ENCODE measurements at places on chromosomes 5 and 9.

- DNase-seq: no peak
Measured at GRCh38 chr5:97119007-97119390, 23.4 kb downstream of the LIX1 start.

GRCh38 chr9:35714123-35714522 lies 17.9 kb downstream of the TLN1 start:
- no peak for DNase-seq

DNA sequence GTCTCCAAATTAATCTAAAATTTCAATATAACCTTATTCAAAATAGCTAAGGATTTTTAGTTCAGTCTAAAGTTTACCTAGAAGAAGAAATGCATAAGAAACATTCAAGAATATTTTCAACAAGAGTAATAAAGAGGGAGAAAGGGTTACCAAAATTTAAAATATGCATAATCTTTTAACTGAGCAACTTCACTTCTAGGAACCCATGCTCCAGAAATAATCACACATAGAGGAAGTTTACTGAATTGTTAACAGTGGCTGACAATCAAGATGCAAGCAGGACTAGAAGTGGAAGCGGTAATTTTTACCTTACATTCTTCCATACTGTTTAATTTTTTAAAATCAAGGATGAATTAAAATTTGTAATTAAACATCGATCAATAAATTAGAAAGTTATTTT lies 1.9 kb downstream of the PJA2 start:
- DNase-seq: no peak

DNA sequence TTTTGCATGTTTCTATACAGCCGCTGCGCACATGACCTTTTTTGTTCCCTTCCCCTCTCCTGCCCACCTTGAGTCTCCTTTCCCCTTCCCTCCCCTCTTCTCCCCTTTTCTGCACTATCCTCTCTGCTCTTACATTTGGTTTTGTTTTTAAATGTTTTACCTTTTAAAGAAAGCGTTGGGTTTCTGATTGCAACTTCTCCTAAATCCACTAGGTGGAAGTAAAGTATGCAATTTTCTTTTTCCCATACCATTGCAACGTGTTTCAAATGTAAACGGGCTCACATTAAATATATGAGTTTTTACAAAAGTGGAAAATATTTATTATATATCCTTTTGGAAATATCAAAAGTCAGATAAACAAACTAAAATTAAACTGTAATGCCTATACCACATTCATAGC lies 500.9 kb downstream of the DIRAS2 start:
- DNase-seq: no peak

DNA sequence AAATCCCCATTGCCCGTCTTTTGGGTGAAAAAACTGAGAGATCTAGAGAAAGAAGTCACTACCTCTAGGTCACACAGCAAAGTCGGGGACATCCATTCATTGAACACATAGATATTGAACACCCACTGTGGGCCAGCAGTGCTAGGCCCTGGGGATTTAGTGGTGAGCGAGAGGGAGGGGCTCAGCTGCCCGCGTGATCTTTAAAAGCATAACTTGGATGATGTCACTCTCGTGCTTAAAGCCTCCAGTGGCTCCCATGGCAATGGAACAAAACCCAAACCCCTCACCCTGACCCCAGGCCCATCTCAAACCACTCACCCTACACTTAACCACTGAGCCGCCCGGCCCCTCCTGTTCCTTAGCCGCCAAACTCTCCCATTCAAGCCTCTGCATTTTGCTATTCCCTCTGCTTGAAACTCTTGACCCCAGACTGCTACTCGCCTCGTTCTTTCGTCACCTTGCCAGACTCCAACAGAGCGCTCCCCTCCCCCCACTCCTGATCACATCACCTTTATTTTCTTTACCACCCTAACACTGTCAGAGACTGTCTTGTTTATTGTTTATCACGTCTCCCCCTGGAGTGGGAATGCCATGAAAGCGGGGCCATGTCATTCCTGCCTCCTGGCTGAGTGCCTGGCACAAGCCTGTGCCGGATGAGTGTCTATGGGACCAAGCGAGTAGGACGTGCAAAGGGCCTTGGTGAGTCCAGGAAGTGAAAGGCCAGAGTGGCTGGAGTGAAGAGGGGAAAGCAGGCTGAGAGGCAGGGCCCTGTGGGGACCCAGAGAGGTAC lies 710 bp upstream of the PIP5KL1 start:
- no peak for DNase-seq

DNA sequence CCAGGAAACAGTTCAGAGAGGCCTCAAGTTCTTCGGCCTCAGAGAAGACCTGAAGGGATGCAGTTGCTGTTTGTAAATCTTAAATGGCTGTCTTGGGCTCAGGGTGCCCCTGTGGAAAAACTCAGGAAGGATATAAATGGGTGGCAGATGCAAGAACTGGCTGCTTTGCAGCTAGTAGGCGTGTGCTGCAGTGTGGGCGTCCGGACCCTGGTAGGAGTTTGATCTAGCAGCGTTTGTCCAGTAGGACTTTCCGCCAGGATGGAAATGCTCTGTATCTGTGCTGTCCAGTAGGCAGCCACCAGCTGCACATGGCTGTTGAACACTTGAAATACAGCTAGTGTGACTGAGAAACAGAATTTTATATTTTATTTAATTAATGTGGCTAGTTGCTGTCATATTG lies 7.7 kb downstream of the CDX1 start:
- DNase-seq: no peak

GRCh38 chr5:141516672-141517025 lies 27.8 kb downstream of the PCDHGC5 start:
- no peak for DNase-seq

GRCh38 chr5:173094012-173094661 lies 38.0 kb downstream of the CREBRF start:
- DNase-seq: no peak

DNA sequence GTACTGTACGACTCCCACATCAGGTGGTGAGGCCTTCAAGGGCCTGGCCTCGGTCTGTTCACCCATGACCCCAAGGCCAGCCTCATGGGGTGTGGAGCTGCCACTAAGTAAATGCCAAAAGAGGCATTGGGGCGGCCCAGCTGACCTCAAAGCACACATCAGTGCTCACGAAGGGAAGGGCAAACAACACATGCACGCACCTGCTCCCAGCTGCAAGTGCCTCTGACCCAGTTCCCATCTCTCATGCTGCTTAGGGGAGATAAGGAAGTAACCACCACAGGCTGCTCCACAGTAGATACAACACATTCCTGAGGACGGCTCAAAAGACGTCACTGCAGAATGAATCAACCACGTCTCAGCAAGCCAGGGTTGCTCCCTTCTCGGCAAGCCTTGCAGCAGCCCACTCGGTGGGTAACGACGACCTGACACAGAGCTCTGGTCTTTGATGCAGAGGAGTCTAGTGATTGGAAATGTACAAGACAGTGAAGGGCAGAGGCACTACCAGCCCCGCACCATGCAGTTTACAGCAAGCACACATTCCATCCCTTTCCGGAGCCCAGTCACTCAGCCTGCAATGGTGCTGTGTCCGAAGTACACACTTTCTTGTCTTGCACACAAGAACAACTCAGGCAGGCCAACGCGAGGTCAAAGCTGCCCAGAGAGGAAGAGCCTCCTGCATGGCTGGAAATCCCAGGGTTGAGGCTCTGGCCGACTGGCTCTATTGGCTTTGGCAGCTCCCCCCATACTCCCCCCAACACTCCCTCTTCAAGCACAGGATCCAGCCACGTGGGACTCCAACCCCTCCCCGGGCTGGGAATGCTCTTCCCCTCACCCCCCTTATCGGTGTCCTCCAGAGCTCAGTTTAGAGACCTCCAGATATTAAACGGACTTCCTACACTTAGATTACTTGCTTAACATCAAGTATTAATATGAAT lies 31.8 kb downstream of the FABP6 start:
- DNase-seq: no peak

DNA sequence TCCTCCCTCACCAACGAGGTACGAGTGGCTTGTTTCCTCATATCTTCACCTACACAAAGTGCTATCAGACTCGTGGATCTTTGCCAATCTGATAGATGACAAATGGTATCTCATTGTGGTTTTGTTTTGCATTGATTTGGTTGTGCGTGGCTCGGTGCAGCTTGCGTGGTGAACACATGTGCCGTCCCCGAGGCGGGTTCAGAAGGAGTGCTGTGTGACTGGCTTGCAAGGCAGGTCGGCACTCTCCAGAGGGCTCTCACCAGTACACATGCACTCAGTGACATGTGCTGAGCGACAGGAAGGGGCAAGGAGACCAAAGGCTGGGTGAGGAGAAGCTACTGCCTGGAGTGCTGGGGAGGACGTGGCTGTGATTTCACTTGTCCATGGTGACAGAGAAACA lies 95.3 kb upstream of the PITX1 start:
- no peak for DNase-seq

DNA sequence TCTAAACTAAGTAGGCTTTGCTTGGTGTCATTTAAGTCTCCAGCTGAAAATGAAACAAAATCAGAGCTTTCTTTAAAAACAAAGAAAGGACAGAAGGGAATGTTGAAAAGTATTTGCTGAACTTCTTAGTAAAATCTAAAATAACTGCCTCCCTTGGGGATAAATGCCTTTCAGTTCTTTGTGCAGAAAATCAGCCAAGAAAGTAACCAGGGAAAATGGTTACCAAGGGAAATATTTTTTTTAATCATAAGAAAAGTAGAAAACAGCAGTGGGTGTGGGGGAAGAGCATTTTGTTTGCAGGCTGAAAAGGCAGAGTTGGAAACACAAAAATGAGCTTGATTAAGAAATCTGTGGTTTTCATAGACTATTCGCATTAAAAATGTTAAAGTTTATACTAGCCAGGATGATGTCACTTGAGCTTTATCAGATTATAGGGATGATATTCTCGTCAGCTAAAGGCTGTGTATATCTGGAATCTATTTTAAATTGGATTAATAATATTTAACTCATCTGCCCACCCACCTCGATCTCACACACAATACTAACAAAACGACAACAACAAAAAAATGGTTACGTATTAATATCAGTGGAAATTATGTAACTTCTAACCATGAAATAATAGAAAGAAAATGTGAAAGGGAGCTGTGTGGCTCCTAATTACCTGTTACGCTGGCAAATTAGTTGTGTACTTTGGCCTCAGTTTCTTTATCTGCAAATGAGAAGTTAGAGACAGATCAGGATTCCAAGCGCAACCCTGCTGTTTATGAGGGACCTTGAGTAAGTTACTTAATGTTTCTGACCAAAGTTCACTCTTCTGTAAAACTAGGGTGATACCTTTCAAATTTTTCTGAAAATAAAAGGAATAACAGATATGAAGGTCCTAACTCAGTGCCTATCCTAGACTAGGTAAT lies at the start of gene ECM2:
TSS of gene ECM2 (minus strand) at position 51 of the 911 bp plus-strand sequence. CDS start 13,124 bp downstream, outside the sequence.
- DNase-seq: no peak

- no peak for DNase-seq
Measured at GRCh38 chr9:111000202-111000601, 38.1 kb downstream of the LPAR1 start.

GRCh38 chr9:69971643-69972449 lies 71.8 kb upstream of the MAMDC2 start:
- DNase-seq: peak; percentile 81

- no peak for DNase-seq
Measured at GRCh38 chr9:91546574-91546973, 122.9 kb upstream of the NFIL3 start.

DNA sequence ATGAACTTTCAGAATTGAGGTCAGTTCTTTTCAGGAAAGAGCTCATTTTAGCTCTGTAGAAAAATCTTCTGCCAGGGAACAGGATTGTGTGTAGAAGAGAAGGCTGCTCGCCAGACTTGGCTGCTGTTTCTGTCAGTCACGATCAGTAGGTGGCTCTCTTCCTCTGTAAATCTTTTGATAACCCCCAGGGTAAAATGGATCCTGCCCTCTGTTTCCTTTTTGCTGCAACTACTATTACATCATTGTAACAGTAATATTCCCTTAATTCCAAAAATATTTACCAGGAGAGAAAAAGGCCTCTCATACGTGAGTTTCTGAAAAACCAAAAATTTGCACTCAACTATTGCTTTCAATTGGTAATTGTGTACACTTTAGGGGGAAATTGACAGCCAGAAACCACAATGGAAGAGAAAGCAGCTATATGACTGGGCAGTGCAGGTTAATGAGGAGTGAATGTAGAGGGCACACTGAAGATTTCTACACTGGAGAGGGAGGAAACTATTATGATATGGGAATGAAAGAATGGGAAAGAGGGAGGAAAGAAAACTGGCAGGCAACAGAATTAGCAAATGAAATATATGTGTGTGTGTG lies 12.3 kb downstream of the IFNA21 start:
- no peak for DNase-seq

DNA sequence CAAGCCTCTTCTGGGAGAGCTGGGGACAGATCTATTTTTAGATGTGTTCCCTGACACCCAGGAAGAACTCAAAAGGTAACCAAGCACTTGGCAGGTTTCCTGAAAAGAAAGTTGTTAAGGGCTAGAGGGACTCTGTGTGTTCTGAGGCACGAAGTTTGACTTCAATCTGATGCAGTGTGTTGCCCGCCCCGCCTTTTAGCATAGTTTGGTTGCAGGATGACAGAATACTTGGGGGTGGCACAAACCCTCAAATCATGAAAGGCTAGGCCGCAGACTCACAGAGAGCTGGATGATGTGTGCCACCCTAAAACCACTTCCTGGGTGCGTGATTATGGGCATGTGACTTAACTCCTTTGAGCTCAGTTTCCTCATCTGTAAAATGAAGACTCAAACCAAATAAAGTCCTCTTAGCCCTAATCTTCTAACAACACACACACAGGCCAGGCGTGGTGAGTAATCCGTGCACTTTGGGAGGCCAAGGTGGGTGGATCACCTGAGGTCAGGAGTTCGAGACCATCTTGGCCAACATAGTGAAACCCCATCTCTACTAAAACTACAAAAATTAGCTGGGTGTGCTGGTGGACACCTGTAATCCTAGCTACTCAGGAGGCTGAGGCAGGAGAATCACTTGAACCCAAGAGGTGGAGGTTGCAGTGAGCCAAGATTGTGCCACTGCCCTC lies 12.8 kb upstream of the NDFIP1 start:
- DNase-seq: no peak

DNA sequence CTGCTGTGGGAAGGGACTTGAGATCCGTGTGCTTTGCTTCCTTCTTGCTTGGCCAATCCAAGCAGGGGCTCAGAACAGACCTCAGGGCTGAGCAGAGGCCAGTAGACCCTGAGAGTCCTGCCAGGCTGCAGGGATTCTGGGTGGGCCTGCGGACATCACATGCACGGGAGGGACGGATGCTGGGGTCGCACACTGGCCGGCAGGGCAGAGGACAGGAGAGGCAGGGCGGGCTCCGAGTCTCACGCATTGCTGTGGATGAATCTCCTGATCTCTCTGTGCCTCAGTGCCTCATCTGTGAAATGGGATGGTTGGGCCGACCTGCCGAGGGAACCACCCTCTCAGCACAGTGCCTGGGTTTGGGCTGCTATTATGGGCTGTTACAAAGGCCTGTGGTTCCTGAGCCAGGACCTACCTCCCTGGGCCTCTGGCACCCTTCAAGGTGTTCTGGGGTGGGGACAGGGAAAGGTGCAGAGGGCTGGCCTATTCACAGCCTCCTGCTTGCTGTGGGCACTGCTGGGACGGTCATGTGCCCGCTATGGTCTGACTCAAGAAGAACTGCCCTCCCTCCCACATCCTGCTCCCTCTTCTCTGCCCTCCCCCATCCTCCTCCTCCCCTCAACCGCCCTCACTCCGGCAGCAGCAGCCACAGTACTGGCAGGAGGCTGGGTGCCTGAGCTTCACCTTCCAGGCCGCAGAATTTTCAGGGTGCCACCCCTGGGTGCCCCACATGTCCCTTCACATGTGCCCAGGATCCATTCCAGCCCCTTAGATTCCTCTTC lies 43.3 kb downstream of the NCS1 start:
- no peak for DNase-seq

GRCh38 chr5:109825450-109825849 lies 135.7 kb downstream of the MAN2A1 start:
- no peak for DNase-seq

- no peak for DNase-seq
Measured at GRCh38 chr9:33517373-33517772, 6.7 kb upstream of the ANKRD18B start.

Data from coronary artery (tissue), 2 donors.